ENCODE measurements at places on chromosomes 5 and 9.
A peak's percentile ranks its signal among the peaks of the same experiment; 100 is the strongest.

GRCh38 chr5:36414869-36415282 is 113.2 kb upstream of the RANBP3L start:
- no peak for DNase-seq

DNA sequence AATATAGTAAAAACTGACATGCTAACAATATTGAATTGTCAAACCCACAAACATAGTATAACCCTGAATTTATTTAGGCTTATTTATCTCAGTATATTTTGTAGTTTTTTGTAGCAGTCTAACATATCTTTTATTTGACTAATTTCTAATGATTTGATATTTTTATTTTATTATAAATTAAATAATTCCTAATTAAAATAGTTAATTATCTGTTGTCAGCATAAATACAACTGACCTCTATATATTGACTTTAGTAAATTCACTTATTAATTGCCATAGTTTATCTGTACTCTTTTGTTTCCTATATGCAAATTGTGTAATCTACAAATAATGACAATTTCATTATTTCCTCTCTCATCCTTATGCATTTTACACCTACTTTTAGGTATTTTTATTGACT is 215.1 kb upstream of the KIF2A start:
- no peak for DNase-seq

DNA sequence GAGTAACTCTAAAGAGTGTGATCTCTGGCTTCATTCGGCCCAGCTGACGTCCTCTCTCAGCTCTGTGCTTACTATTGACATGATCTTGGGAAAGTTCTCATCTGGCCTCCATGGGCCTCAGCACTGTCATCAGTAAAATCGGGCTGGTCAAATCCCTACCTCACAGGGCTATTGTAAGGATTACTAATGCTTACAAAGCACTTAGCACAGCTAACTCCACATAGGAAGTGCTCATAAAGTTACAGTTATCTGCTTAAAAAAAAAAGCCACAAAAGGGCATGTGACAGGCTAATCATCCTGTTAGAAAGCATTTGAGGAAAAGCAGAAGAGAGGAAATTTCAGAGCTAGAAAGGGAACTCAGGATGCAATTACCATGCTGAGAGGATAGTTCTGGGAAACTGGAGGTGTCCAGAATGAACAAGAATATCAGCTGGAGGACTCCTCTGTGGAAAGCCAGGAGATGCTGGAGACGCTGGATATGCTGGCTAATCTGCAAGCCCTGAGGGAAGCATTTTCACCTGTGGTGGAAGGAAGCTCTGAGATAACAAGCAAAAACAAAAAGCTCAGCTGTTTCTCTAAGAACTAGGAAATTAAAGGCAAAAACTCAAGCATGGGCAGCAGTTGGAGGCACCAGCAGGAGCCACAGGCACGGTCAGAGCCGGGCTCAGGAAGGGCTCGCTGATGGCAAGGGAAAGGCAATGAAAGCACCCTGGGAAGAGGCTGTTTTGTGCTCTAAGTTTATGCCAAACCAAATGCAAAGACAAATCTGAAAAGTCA is 4.4 kb upstream of the BHMT start:
- no peak for DNase-seq

GRCh38 chr5:138752341-138752950 is 779 bp upstream of the CTNNA1 start:
- DNase-seq: no peak

- DNase-seq: no peak
These were observed 25.8 kb downstream of the NIPAL4 start for GRCh38 chr5:157485811-157486210.

DNA sequence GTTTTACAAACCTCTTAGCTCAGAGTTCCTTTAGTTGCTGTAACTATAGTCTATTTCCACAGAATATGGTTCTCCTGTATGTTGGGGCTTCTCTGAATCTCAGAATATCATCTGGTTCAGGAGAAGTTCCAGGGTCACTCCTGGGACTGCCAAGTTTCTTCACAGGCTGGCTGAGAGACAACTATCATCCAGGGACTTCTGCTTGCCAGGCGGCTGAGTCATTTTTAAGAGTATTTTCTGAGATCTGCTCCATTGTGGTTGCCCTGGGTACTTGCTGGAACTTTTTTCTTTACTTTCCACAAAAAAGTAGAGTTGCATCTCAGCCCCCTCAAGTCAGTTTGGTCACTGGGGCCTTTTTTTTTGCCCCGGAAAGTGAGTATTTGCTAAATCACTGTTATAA is 566.5 kb downstream of the LRRC70 start:
- DNase-seq: no peak

DNA sequence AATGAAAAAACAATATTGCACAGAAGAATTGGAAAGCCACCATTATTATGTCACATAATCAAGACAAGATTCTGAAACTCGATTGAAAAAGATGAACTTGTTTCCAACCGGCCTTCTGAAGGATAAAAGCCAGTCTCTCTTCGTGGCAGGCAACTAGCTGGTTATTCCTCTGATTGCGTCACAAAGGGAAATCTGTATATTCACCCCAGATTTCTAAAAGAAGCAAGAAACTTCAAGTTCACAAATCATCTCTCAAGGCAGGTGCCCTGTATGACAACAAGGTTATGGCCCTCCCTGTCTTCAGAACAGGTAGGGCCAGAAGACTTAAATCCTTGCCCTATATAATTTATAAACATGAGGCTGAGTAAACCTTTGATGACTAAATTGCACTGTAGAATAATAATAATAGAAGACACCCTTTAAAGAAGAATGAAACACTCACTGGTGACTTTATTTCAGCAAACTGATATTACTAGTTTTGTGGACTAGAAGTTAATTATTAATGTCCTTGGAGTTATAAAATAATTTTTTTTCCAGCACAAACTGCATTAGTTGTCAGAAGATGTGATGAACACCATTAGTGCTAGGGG is 2.9 kb upstream of the KLF4 start:
- DNase-seq: no peak

DNA sequence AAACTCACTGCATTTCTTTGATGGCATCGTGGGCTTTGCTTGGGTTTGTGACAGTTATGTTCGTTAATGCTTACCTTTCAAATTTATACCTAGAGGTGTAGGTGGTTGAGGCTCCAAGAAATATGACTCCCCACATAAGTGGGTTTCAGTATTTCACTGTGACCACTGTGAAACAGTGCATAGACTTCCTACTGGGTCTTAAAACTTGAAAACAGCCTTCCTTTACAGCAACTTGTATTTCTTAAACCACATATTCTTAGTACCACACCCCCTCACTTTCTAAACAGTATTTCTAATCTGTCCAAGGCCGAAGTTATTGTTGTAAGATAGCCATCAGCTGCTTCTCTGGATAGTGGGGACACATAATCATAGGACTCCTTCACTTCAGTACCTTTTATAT is 48.3 kb downstream of the TMEFF1 start:
- DNase-seq: no peak

- peak; percentile 41 for DNase-seq
These were observed 772 bp downstream of the DCAF10 start for GRCh38 chr9:37801287-37801850.

DNA sequence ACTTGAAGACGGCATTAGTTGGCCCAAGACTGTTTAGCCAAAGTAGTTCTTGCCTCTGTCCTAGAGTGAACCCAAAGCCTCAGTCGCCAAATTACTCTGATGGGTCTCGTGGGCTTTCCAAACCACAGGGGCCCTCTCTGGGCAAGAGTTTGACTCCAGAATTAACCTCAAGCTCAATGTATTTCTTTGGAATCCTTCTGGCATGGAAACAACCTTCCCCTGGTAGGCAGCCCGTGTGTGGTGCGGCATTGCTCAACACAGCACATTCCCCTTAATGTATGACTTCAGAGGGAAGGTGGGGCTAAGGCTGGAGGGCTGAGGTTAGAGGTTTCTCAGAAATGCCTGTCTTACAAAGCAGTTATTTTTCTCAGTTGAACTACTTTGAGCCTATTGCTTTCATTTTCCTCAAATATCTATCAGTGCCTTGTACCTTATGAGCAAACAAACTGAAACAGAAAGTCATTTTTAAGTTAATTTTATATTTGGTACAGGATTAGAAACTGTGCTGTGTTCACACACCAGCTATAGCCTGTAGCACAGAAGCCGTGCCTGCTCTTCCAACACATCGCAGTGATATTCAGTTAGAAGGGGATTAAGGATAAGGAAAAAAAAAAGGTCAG is 123.9 kb upstream of the HAPLN1 start:
- DNase-seq: no peak

- DNase-seq: no peak
These were observed 155.3 kb downstream of the ADAMTS12 start for GRCh38 chr5:33736510-33736909.

DNA sequence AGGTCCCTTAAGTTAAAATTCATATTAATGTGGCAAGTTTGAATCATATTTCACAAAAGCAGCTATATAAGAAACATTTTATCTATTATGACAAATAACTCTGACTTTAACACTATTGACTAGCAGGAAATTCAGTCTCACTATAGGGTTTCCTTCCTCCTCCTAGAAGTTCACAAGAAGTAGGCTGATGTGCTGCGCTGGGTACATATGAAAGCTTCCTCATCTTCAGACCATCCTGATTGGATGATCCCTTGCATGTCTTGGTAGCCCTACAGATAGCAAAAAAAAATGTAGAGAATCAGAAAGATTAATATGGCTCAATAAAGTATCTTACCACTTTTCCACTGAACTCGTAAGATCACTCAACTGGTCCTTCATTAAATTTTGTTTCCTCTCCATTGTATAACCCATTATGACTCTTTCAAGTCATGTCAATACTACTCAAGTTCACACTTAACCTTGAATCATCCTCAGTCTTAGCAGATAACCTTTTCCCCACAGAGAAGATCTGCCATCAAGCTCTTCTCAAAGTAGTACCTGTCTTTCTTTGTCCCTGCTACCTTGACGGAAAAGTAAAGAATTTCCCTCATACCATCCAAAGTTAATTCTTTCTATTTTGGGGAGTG is 11.5 kb upstream of the PSIP1 start:
- DNase-seq: no peak

GRCh38 chr5:57292336-57292735 is 118.5 kb downstream of the GPBP1 start:
- DNase-seq: no peak

DNA sequence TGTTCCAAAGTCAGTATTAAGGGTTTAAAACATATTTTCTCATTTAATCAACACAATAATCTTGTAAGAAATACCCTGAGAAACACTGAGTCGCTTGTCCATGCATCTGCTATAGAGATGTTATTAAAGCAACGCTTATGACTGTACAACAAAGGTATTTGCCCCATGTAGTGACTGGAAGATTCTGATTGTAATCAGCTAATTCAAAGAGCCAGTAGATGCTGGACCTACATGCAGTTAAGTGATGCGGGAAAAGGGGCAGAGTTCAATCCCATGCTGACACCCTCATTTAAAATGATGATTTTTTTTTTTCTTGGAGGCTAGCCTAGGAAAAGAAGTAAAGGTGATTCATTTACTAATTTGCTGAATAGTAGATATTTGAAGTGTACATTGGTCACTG is 149.3 kb upstream of the MTAP start:
- DNase-seq: no peak

DNA sequence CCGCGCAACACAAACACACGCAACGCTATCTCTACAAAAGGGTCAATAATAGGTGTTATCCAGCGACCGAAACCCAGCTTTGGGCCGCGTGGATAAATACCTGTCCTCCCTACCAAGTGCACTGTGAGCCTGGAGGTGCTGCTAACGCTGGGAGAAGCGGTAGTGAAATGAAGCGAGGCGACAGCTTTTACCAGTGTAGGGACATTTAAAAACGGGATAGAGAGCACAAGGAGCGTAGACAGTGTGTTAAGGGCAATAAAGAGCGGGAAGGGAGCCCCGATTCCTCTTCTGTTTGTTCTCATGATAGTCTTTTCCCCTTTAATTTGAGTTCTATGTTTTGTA is 421 bp upstream of the DEPDC1B start:
- DNase-seq: no peak

DNA sequence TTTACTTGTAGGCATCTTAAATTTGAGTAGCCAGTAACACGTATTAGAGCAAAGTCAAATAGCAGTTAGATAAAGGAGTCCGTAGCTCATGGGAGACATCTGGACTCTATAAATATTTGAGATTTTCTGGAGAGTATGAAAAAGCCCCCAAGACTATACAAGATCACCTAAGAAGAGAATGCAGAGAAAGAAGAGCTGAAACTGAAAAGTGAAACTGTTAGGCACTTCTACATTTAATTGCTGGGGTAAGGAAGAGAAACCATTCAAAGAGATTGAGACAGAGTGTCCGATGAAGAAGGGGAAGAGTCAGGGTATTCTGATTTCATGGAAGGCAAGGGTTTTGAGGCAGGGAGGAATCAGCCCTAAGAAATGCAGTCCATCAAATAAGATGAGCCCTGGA is 2372.1 kb downstream of the MAT2B start:
- DNase-seq: no peak

DNA sequence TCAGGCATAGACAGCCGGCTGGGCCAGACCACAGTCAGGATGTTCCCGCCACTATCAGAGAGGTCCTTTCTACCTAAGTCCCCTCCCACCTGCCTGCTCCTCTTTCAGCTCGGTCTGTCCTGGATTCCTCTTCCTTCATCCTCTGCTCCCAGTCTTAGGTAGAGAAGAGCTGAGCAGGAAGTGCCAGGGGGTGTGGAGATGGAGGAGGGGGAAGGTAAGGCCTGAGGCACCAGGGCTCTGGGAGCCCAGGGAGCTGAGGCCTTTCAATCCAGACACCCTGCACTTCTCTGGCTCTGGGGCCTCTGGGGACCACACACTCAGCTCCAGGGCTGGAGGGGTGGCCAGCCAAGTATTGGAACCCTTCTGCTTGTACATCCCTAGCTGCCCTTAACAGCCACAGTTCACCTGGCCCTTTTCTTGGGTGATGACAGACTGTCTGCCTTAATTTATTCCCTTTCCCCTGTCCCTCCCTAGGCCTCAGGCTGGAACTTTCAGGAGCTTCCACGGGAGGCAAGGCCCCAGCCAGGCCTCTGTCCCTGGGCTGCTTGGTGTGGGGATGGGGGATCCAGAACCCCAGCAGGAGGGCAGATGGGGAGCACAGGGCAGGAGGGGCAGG is 15.6 kb downstream of the IRF1 start:
- no peak for DNase-seq

- no peak for DNase-seq
These were observed 305.2 kb downstream of the EFNA5 start for GRCh38 chr5:107365320-107366109.

DNA sequence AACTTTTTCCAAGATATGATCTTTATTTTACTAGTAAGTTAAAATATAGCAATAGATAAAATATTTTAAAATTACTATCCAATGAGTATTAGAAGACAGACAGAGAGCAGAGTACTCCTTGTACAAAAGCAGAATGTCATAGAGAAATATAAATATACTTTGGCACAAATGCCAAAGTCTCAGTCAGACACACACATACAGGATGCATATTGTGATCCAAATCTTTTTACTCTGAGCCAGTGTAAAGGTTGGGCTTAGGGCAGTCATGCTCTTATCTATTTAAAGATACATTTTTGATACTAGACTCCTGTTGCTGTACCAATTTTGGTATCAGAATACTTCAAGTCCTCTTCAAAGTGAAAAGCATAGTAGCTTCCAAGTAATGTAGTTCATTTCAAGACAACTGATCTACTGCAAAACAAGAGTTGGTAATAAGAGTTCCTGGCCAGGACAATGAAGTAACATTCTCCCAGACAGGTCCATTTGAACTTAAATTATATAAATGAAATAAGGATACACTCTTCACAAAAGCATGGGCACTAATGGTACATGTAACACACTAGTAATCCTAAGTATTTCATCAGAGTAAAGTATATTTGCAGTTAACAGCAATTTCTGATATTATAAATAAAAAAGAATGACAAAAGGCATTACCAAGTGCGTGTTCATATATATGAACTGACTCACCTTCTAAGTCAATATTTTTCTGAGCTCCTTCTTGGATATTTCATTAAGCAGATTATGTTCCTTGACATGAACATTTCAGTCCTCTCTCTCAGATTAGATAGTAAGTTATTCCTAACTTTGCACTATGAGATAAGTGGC is 10.5 kb downstream of the PFDN1 start:
- no peak for DNase-seq
